ENCODE measurements at places on chromosomes 2 and 18. TPM values are rescaled to one million over a fixed set of nuclear protein-coding genes. Genes with fewer than 3 reads are reported as not detected.

Gene ITGAV
- polyA plus RNA-seq: 1.3 TPM

Gene TBC1D8
- polyA plus RNA-seq: 0.64 TPM

Gene KYNU
- polyA plus RNA-seq: 0.84 TPM

Gene CMPK2
- polyA plus RNA-seq: 10.9 TPM

Gene IL1RL2
- polyA plus RNA-seq: not detected

Gene DYNAP
- polyA plus RNA-seq: not detected

Gene NR4A2
- 21.0 TPM for polyA plus RNA-seq

Gene ZNF236
- 3.4 TPM for polyA plus RNA-seq

Gene MRO
- not detected for polyA plus RNA-seq

- DNase-seq: no peak
Measured at GRCh38 chr2:97993926-97994325, 1.8 kb downstream of the TMEM131 start.

- DNase-seq: no peak
Measured at GRCh38 chr2:200408428-200409316, 101.2 kb downstream of the KCTD18 start.

DNA sequence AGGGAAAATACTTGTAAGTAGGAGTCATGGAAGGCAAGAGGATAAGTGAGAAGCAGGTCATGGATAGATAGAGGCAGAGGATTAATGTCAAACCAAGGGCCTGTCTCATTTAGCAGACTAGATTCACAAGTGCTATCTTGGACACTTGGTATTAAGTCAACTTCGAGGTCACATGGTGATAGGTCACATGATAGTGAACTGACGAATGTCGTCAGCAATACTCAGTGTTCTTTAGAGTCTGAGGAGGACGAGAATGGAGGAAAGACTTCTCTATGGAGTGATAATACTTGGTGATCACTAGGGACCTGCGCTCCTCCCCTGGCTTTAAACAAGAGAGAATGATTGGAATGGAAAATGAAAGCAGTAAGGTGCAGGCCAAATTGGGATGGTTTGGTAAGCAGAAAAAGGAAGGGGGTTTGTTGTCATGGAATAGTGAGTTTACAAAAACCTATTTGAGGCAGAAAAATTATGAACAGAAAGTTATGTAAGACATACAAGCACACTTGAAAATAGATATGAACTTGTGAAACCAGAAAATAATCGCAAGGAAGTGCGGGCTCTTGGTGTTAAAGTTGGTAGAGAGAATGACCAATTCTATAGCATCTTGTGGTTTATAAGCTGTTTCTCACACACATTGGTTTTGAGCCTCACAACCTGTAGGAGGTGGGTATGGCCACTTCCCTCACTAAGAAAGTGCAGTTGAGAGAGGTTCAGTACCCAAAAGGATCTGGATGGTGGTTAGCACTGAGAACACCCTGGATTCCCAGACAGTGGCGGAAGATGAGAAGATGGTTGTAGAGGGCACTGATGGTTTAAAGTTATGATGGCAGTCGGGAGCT lies 141.5 kb downstream of the WDSUB1 start:
- DNase-seq: peak; percentile 85

DNA sequence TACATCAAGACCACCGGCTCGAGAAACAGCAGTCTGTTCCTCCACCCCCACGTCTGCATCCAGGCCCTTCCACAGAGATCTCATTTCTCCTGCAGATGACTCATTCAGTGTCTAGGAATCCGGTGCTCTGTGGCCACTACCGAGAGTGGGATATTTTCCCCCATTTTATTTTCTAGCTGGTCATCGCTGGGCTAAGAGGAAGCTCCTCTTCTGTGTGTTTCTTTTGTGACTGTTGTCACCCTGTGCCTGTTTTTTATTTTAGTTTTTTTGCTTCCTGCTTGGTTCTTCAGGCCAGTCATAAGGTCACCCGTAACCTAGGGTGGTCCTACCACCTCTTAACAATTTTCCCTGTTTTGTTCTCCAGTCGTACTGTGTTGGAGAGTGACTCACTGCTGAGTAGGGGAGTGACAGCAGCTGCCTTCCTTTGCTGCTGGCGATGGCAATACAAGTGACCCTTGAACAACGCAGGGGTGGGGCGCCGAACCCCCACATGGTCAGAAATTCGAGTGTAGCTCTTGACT lies 6.7 kb downstream of the RAMP1 start:
- DNase-seq: no peak

- no peak for DNase-seq
Measured at GRCh38 chr2:200767111-200767885, 44.4 kb upstream of the BZW1 start.

DNA sequence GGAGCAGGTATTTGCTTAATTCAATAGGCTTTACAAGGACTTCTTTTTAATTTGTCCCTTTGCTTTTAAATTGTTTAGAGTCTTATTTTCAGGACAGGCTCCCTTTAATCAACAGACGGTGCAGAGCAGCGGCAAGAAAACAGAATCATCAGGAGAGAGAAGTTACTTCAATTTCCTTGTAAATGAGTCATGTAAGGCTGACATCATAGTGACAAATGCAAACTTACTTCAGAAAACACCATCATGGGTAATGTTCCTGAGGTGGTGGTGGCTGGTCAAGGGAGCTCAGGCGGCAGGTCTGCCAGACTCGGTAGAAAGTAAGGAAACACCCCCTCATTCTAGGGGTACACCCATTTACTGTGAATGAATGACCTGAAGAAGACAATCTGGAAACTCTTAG lies 395.1 kb downstream of the FBXO15 start:
- DNase-seq: no peak

DNA sequence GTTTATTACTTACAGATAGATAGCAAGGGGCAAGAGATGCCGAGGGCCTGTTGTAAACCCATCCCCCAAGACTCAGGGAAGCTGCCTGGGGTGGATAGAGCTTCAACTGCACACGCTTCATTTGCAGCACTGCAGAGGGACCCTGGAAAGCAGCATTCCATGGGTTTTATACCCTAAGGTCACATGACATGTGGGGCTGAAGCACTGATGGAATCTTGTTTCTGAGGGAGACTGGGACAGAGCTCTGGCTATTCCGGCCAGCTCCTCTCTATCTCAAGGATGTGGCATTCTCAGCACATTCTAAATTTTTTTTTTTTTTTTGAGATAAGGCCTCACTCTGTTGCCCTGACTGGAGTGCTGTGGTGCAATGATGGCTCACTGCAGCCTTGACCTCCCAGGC lies 300.1 kb downstream of the MYCN start:
- no peak for DNase-seq

DNA sequence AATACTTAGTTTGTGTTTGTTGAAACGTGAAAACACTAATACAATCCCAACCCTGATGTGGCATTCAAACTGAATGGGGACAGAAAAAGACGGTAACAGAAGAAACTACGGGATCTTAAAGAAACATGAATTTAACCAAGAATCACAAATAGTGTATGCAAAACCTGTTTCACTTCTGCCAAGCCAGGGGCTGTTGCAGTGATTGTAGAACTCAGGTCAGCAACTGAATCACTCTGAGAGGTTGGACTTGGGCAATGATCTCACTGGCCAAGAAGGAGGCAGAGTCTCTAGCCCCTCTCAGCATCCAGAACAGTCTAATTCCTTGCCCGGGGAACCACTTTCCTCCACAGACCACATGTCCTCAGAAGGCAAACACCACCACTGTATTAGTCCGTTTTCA lies 54.9 kb upstream of the CRIM1 start:
- no peak for DNase-seq

DNA sequence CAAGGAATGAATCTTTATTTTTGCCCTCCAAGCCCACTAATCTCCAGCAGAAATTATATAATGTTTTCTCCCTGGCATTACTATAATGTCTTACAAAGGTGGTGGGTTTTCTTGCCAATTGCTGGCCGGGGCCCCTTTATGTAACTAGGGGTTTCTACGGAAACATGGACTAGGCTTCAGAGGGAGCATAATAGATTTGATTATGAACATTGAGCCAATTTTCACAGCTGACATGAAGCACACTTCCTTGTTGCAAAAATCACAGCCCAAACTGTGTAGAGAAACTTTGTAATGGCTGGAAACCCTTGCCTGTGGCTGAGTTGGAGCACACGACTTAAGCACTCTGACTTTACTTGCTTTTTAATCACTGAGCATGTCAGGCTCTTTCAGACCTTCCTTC lies 3.8 kb upstream of the CYRIA start:
- DNase-seq: no peak

- DNase-seq: no peak
Measured at GRCh38 chr2:195496991-195497390, 160.0 kb upstream of the SLC39A10 start.

- no peak for DNase-seq
Measured at GRCh38 chr2:211816754-211817153, 721.8 kb downstream of the ERBB4 start.

DNA sequence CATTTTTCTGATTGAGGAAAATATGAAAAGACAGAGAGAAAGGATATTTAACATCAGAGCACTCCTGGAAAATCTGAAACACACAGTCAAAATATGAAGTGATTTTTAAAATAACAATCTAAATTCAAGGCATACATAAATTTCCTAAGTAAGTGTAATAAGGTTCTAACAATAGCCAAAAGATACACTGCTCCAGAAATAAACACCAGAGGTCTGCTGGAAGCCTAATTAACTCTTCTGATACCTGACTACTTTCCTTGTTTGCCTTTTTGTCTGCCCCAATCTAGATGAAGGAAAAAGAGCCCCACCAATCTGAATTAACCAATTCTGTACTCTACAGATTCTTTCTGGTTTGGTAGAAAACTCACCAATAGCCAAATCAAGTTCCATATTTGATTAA lies 87.1 kb downstream of the MEMO1 start:
- no peak for DNase-seq

GRCh38 chr2:8993902-8994278 lies 9.6 kb downstream of the MBOAT2 start:
- DNase-seq: no peak

GRCh38 chr18:7873316-7873715 lies 306.2 kb downstream of the PTPRM start:
- no peak for DNase-seq

DNA sequence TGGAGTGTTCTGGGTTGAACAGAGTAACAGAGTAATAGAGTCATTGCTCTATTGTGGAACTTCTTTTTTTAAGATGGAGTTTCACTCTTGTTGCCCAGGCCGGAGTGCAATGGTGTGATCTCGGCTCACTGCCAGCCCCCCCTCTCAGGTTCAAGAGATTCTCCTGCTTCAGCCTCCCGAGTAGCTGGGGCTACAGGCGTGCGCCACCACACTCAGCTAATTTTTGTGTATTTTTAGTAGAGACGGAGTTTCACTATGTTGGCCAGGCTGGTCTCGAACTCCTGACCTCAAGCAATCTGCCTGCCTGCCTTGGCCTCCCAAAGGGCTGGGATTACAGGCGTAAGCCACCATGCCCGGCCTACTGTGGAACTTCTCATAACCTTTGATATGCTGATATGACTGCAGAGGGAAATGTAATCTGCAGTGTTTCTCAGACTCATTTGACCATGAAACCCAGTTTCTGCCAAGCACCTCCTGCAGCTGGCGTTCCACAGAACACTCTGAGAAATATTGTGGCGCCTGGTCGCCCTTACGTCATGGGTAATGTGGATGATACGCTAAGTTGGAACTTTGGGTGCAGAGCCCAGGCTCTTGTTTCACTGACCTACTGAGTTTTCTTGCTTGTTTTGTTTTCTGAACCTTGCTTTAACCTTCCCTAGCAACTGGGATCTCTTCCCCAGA lies 213.8 kb downstream of the BCL2 start:
- no peak for DNase-seq

GRCh38 chr2:119428488-119429224 lies 3.0 kb upstream of the TMEM37 start:
- no peak for DNase-seq

DNA sequence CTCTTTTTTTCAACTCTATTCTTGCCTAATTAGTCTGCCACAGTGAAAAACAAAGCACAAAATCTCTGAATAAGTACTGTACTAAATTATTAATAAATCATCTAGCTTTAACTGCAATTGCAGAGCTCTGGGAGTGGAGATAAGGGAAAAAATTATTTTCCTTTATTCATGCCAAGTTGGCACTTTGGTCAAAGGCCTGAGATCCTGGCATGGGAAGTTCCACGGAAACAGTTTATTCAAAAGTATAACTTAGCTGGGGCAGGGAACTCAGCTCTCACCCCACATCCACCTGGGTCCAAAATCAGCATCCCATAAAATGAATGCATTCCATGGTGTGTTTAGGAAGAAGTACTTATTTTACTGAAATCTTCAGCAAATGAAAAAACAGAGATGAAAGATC lies 185.2 kb upstream of the APCDD1 start:
- DNase-seq: no peak

GRCh38 chr2:445896-446295 lies 158.0 kb upstream of the ALKAL2 start:
- DNase-seq: no peak

GRCh38 chr2:102677244-102678215 lies 58.2 kb downstream of the SLC9A2 start:
- no peak for DNase-seq

- DNase-seq: no peak
Measured at GRCh38 chr2:142217804-142218203, 87.0 kb upstream of the LRP1B start.

GRCh38 chr2:159497256-159497655 lies 119.1 kb downstream of the BAZ2B start:
- DNase-seq: no peak

DNA sequence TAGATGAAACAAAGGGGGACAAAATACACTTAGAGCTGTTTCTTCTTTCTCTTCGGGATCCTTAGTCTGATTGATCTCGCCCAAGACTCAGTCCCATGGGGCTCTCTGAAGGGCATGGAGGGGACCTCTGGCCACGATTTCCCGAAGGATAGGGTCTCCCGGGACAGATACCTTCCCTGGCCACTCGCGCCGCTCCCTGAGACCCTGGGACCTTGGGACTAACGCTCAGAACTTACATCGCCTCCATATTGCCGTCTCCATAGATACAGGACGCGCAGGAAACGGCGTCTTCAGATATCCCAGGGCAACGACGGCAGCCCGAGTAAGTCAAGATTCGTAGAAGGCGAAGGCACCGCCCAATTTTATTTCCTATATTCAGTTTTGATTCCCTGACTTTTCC lies at the start of gene CFAP65:
TSS of gene CFAP65 (minus strand) at position 265 of the 400 bp plus-strand sequence. CDS start 2,468 bp downstream, outside the sequence.
- no peak for DNase-seq

- no peak for DNase-seq
Measured at GRCh38 chr2:23947350-23947749, 7.1 kb downstream of the UBXN2A start.

- DNase-seq: no peak
Measured at GRCh38 chr2:6538607-6539006, 327.1 kb downstream of the CMPK2 start.

- DNase-seq: no peak
Measured at GRCh38 chr2:26400723-26401122, 997 bp upstream of the DRC1 start.

DNA sequence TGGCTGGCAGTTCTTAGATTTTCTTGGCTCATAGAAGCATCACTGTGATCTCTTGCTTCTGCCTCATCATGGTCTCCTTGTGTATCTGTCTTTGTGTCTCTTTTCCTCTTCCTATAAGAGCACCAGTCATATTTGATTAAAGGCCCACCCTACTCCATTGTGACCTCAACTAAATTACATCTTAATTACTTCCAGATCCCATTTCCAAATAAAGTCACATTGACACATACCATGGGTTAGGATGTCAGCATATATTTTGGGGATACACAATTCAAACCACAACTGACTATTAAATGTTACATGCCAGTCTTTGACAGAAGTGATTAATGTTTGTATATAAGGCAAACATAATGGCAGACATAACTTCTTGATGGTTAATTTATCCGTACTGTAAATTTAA lies 27.3 kb upstream of the TMX3 start:
- DNase-seq: no peak
